Brain microvascular endothelial cell (primary cell): ENCODE measurements at places on chromosomes 13 and 19.

DNA sequence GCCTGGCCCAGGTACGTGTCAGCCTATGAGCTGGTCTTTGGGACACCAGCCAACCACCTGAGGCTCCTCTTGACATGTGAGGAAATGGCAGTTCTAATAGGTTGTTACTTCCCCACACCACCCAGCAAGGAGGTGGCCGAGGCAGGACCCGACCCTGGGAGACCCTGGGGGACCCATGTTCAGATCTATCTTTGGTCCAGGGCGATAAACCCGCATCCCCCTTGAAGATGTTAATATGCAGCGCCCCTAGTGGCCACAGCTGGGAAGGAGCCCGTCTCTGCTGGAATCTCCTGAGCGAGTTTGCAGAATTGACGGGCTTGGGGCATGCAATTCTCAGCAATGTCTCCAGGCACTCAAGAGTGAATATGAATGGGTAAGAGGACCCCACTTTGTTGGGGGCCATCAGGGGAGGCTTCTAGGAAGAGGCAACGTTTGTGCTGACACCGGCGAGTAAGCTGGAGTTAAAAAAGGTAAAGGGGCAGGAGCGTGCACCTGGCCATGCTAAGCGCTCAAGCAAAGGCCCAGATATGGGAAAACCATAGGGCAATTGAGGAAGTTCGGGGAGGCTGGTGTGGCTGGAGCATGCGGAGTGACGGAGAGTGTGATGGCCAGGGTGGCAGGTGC, 1.5 kb upstream of the MYO1F start:
- peak; percentile 63 for DNase-seq

GRCh38 chr19:41319500-41320184, 9.7 kb downstream of the CCDC97 start:
- DNase-seq, result no peak

DNA sequence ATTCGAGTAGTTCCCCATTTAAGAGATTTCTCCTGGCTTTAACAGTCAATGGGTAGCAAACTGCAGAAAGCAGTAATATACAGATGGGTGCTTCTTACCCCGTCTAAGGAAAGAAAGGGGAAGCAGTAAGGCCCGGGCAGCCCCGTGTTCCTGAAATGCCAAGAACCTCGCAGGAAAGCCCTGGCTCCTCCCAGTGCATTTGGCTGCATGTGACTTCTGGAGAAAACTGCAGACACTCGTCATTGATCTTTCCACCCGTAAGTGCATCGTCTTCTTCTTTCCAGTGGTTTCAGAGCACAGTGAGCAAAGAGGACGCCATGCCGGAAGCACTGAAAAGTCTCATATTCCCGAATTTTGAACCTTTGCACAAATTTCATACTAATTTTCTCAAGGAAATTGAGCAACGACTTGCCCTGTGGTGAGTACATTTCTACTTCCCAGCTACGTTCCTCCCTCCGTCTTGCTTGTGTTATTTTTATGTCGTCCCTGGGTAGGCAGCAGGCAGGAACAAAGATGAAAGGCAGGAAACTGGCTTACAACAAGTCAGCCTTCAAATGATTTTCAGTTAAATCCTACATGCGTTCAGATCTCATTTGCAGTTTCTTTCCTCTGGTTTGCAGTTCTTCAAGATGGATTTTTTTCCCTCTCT, 165.2 kb downstream of the STK24 start:
- no peak for DNase-seq

DNA sequence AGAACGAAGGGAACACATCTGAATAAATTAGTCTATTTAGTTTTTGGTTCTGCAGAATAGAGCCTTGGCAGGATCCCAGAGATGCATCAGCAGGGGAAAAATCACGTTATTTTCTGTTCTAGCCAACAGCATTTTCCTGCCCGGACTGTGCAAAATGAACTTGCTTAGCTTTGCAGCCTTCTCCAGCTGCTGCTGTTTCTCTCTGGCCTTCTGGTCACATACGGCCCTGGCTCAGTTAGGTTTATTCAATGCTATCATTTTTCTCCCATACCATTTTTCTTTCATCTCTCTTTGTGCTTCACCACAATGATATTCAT, 110.4 kb upstream of the KL start:
- no peak for DNase-seq

DNA sequence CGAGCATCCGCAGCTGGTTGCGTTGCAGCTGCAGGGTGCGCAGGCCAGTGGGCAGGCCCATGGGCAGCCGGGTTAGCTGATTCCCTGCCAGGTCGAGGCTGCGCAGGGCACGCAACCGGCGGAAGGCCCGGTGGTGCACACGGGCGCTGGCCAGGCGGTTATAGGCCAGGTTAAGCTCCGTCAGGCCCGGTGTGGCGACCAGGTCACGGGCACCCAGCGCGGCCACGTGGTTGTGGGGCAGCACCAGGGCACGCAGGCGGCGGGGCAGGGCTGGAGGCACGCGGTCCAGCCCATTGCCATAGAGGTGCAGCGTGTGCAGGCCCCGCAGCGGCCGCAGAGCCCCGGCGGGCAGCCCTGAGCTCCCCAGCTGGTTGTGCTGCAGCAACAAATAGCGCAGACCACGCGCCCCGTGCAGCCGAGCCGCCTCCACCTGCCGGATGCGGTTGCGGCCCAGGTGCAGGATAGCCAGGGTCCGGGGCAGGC, 5.3 kb downstream of the PODNL1 start:
- DNase-seq, result no peak

DNA sequence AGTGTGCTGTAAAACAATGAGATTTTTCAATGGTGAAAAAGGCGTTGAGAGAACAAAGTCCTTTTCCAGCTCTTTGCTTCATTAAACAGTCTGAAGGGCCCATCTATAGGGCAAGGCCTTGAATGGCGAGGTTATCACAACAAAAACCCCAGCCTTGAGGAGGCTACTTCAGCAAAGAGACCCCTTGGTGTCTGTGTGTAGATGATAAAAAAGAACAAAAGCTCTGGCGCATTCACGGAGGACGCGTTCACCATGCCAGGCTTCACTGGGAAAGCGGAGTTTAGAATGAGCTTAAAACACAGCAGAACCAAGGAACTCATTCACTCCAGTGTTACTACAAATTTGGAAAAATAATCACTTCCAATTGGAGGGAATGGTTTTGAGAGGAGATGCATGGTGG, 530.0 kb upstream of the ARGLU1 start:
- no peak for DNase-seq
